ENCODE measurements at places on chromosomes 16 and 17. TPM values are rescaled to one million over a fixed set of nuclear protein-coding genes. Genes with fewer than 3 reads are reported as not detected.

DNA sequence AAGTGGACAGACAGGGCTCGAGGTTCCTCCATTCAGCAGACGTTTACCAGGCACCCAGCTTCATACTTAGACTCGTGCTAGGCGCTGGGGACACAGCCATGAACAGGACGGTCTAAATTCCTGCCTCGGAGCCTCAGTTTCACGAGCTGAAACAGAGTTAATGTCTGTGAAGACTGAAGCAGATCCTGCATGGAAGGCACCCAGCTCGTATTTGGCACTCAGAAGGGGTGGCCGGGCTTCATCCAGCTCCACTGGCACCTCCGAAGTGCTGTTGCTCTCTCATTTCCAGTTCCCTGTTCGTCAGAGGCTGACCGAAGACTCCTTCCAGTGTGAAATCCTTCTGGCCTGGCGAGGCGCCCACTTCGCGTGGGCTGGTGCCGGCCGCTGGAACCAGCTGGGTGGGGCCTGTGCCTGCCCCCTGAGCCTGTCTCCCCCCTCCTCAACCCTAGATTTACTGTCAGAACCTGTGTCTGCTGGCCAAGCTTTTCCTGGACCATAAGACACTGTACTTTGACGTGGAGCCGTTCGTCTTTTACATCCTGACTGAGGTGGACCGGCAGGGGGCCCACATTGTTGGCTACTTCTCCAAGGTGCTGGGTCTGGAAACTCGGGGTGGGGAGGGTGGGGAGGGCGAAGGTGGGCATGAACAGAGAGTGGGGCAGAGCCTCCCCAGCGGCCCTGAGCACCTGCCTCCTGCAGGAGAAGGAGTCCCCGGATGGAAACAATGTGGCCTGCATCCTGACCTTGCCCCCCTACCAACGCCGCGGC, 5.8 kb downstream of the PRSS8 start:
- DNase-seq = no peak

GRCh38 chr16:55257966-55258613, 65.9 kb upstream of the IRX6 start:
- DNase-seq = peak; percentile 50

The SSTR5 gene
- polyA plus RNA-seq = 0.17 TPM

- DNase-seq = no peak
Measured at GRCh38 chr17:70702683-70703255, 533.4 kb downstream of the KCNJ2 start.

DNA sequence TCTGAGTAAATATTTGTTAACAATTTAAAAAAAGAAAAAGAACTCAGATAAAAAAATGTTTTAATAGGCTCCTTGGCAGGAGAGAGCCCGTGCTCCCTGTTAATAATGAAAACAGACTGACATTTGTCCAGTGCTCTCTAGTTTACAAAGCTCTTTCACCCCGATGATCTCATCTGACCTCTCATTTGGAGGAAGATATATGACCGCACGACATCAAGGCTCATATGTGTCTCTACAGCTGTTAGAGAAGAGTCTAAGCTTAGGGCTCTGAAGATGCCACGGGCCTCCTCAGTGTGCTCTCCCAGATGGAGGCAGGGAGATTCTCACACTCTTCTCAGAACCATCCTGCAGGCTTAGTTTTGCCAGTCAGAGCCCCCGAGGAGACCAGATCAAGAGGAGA, 280.8 kb upstream of the IRX5 start:
- no peak for DNase-seq

- DNase-seq = no peak
Measured at GRCh38 chr17:82930924-82931698, 91.3 kb upstream of the ZNF750 start.

GRCh38 chr16:27195941-27196595, 7.3 kb upstream of the KDM8 start:
- no peak for DNase-seq

DNA sequence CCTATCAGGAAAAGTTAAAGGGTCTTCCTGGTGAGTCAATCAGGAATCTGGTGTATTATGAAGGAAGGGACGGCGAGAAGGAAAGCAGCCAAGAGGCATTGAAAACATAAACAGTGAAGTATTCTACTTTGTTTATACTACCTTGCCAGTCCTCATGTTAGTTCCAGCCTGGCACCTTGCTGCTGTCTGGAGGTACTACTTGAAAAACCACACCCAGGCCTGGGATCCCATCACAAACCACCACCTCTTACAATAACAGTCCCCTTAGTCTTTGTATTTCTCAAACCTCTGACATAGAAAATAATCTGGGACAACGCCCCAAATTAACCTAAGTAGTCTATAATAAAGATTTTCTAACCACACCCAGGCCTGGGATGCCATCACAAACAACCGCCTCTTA, 676.7 kb upstream of the SOX9 start:
- DNase-seq = no peak

GRCh38 chr17:73248532-73248931, 13.1 kb downstream of the CPSF4L start:
- no peak for DNase-seq

DNA sequence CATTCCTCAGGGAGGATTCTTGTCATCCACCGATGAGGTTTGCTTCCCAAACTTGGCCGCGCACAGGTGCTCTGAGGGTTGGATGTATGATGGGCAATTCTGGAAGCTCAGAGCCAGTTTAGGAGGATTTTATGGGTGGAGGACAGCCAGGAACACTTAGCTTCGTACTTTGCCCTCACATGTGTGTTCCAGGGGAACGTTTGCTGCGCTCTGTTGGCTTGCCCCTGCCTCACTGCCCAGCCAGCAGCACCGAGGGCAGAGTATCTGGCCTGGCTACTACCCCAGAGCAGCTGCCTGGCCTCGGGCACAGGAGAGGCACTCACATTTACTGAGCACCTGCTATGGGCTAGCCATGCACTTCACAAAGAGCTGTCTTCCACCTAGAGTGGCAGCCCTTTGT, 14.1 kb downstream of the SEZ6 start:
- DNase-seq = no peak

DNA sequence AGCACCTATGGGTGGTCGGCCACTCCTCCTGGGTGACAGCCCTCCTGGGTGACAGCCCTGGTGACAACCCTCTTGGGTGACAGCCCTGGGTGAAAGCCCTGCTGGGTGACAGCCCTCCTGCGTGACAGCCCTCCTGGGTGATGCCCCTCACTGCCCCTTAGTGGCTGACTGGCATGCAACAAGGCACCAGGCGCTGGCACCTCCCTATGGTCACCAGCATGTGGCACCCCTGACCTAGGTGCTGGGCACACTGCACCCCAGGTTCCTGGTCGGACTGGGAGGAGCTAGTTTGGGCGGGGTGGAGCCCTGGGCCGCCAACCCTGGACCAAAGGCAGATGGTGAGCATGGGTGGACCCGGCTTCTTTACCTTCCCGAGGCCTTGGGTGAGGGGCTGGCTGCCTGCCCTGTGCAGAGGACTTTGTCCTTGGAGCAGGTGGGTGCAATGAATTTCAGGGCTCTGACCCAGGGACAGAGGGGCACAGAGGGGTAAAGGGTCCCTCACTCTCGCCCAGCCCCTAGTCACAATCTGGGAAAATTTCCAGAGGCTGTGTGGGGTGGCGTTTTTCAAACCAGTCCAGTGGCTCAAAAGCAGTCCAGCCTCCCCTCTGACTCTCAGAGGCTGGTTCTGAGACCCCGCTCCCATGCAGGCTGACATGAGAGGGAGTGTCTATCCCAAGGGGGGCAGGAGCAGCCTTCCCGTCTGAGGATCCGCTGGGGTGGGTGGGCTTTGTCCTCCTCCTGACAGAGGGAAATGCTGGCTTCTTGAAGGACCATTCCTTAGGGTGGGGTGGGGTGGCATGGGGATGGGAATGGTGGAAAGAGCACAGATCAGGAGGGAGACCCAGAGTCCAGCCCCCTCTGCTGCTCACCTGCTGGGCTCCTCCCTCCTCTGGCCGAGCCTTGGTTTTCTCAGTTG, 25.9 kb upstream of the TNFRSF13B start:
- DNase-seq = no peak

DNA sequence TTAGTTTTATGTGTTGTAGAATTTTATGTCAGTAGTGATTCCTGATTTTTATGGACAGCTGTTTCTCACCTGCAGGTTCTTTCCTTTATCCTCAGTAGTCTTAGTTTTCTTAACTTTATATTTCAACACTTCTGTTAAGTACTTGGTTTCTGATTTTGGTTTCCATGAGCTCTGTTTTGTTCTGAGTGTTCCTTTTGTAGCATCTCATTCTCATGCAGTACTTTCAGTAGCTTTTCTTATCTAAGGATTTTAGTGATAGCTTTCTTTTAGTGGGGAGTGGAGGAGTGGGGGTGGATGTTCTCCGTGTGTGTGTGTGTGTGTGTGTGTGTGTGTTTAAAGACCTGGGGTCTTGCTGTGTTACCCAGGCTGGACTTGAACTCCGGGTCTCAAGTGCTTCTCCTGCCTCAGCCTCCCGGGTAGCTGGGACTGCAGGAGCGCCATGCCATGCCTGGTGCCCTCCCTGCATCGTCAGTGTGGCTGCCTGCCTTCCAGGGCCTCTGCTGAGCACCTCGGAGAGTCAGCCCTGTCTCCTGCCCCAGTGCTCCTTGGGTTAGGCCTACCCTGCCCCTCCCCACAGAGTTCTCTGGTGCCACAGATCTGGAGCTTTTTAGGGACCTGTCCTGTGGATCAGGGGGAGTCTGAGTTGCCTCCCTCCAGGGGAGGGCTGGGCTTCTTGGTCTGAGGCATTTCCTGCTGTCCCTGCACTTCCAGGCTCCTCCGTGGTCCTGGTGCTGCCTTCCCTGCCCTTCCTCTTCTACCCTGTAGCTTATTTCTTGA, 4.3 kb upstream of the ZNF750 start:
- no peak for DNase-seq

- DNase-seq = no peak
Measured at GRCh38 chr17:40526668-40527067, 25.2 kb upstream of the TNS4 start.

The ABCC12 gene
- not detected for polyA plus RNA-seq

- DNase-seq = peak; percentile 3
Measured at GRCh38 chr17:51595826-51596398, 335.6 kb downstream of the UTP18 start.

The C1QTNF1 gene
- polyA plus RNA-seq = 3.1 TPM

The KRT39 gene
- not detected for polyA plus RNA-seq

DNA sequence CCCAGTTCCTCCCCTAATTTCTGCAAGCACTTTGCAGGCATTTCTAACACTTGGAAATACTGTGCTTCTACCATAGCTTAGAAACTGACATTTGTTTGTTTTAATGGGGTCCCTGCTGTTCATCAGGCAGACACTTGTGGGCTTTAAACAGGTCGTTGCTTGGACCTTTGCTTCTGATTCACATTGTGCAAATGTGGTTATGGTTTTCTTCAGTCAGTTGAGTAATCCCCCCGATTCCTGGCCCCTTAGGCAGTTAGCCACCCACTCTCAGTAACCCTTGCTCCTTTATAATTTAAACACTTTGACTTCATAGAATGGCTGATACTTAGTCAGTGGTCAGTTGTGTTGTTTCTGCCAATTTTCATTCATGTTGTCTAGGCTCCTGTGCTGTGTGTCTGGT, 39.4 kb downstream of the SLC47A1 start:
- no peak for DNase-seq

GRCh38 chr17:63405741-63406261, 40.3 kb downstream of the CYB561 start:
- DNase-seq = peak; percentile 59

- no peak for DNase-seq
Measured at GRCh38 chr17:17749921-17750320, 68.7 kb downstream of the RAI1 start.
